Activated CD4-positive, alpha-beta T cell treated with anti-CD3 and anti-CD28 coated beads, Interleukin-2, amount 10 ng/mL, durations not matched to agents 7 days and 5 days (primary cell): ENCODE measurements at places on chromosomes 4 and X.

GRCh38 chr4:2768921-2769336, 12.8 kb upstream of the TNIP2 start:
- no peak for DNase-seq

GRCh38 chrX:12579311-12579710, 211.9 kb upstream of the PRPS2 start:
- no peak for DNase-seq

- no peak for DNase-seq
Observed at GRCh38 chr4:119932277-119932676, 134.4 kb downstream of the MAD2L1 start.

GRCh38 chrX:46386511-46386910, 158.7 kb downstream of the ZNF674 start:
- DNase-seq: no peak

DNA sequence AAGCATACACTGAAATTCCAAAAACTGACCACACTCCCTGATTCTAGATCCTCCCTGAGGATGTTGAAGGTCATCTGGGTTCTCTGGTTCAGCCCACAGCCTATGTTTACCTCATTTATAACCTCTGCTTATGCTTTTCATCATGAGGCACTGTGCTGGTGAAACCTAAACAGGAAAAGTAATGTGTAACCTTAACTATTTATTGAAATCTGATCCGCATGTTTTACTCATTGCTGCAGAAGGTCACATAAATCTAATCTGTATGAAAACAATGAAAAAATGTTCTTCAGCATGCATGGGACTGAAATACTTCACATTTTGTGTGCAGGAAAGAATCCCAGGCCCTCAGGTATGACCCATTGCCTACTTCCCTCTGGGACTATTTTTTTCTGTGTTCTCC, 30.3 kb downstream of the UCHL1 start:
- DNase-seq: no peak

- DNase-seq: no peak
Observed at GRCh38 chr4:138226351-138226750, 15.8 kb downstream of the SLC7A11 start.

DNA sequence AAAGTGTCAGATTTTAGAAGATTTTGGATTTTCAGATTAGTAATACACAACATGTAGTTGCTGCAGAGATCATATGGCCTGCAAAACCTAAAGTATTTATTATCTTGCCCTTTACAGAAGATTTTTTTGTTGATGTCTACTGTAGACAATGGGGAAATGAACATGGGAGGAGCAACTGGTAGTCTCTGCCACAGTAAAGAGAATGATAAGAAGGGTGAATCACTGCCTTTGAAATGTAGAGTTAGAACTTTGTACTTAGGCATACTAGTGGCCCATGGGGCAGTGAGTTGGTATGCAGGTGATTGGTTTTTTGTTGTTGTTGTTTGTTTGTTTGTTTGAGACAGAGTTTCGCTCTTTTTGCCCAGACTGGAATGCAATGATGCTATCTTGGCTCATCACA, 50.1 kb downstream of the GAB1 start:
- no peak for DNase-seq

- no peak for DNase-seq
Observed at GRCh38 chrX:16278927-16279326, 111.6 kb downstream of the MAGEB17 start.

DNA sequence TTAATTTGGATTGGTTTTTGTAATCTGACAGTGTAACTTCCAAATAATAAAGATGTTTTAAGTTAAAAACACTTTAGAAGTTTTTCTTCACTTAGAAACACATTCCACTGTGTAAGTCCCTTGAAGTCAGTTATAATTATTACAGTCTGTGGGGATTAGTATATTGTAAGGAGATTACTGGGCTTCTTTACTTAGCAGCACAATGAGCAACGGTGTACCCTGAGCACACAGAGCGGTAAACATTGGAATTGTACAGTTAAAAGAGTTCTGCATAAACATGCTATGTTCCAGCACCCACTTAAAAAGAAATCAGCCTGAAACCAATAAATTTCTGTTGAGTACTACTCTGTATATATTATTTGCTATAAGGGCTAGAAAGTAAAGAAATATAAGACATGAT, 44.3 kb downstream of the CCSER1 start:
- no peak for DNase-seq

DNA sequence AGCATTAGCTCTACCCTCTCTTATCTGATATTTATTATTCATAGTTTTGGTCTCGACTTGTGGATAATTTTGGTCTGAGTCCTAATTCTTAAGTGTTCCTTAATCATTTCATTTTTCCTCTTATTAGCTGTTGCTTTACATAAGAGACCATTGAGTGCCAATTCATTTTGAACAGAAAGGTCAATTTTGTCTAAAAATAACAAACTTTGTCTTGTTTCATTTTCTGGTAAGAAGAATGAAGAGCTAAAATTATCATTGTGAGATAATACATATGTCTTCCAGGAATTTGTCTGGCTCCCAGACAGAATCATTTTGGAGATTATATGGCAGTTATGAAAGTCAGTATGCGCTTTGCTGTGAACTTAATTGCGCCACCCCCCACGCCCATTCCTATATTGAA, 1471.8 kb downstream of the PCDH7 start:
- DNase-seq: no peak

DNA sequence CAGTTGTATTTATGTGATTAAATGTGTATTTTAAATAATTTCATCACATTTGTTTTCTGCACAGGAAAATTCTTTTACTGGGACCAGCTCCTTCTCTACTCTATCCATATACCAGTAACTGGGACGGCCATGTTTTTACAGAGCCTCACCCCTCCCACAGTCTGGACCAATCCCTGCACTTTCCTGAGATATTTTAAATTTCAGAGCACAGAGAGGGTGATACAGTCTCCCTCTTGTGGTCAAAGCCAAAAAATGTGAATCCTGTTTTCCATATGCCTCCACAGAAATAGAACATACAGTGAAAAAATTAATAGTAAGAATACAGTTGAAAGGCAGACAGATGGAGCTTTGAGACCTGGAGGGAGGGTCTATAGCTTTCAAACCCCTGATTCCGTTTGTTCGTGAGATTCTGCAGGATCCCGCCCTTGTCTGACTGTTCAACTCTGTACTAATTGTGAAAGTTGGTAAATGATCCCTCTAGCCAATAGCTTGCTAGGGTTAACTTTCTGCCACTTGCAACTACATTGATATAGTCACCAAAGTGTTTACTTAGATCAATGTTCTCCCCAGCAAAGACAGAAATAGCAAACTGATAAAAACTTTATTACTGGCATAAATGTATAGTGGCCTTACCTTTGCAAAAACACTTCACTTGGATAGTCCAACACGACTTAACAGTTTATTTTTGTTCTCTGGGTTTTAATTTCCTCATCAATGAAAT, 172.2 kb downstream of the PPARGC1A start:
- no peak for DNase-seq

GRCh38 chrX:43581167-43581566, 74.9 kb upstream of the MAOA start:
- DNase-seq: no peak

GRCh38 chrX:109928596-109929335, 74.1 kb upstream of the TMEM164 start:
- no peak for DNase-seq

GRCh38 chr4:55546506-55546755, 278 bp downstream of the CLOCK start:
- DNase-seq: no peak

GRCh38 chr4:98151145-98151924, 8.1 kb upstream of the STPG2 start:
- no peak for DNase-seq

DNA sequence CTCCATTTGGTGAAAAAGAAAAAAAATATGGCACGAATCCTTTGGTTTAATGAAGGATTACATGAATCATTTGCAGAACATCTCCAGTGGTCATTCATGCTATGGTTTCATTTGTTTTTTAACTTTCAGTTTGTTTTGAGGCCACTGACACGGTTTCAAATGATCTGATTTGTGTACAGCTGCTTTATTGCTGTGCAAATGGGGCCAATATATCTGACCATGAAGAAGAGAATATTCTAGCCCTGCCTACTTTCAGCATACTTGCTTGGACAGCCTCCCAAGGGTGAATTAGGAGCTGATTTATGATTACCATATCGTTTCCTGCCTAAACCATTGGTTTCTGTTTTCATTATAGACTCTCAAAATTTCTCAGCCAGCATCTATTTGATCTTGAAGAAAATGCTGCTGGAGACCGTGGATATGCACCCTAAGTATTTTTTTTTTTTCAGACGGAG, 30.7 kb downstream of the SPARCL1 start:
- no peak for DNase-seq

GRCh38 chrX:124938715-124939114, 381.0 kb upstream of the TEX13C start:
- no peak for DNase-seq

GRCh38 chr4:17066972-17067371, 168.5 kb upstream of the LDB2 start:
- no peak for DNase-seq

DNA sequence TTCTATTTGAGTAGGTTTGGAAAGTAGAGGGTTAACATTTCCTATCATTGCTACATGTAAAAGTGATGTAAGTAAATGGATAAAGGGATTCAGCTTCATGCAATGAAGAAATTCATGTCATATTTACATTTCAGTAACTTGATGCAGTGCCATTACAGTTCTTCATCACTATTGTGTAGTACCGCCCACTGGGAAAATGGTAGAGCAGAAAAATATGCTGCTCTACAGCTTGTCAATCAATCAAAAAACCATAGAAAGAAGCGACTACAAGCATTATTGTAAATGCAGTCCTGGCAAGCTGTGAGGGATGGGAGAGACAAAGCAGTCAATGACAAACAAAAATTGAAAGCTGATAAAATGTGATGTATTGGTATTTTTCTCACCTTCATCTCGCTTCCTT, 1597.9 kb downstream of the RPA4 start:
- DNase-seq: no peak

DNA sequence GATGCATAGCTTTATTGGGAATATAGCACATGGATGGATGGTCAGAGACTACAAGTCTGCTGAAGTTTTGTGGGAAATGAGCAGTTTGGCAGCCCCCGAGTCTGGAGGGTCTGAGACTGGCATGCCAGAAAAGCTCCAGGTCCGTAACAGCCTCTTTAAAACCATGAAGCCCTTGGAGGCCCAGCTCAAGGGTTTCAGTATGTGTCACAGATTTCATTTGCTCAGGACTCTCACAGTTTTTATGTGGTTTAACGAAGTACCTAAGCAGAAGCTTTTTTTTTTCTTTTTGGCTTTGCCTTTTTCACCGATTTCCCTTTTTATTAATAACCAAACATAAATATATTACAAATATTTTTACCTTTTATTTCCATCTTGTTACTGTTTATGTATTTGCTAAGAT, 30.6 kb upstream of the TMEM184C start:
- no peak for DNase-seq

GRCh38 chrX:152405561-152405960, 45.6 kb downstream of the GABRA3 start:
- DNase-seq: no peak

- no peak for DNase-seq
Observed at GRCh38 chr4:168717847-168718246, 221.0 kb downstream of the PALLD start.

DNA sequence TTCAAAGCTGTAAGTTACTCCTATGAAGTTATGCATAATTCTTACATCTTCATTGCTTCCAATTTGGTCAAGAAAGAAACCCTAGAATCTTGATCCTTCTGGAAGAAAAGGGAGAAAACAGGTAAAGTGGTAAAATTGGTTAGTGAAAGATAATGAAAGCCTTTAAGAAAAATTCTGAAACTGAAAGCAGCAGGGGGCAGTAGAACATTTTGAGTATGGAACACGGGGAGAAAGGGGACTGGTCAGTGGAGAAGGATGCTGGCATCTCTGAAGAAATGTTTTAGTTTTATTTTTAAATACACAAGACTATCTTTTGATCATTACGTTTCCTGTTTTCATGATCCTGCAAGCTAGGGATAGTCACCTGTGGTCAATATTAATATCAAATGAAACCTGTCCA, 54.3 kb downstream of the SLIT2 start:
- no peak for DNase-seq

DNA sequence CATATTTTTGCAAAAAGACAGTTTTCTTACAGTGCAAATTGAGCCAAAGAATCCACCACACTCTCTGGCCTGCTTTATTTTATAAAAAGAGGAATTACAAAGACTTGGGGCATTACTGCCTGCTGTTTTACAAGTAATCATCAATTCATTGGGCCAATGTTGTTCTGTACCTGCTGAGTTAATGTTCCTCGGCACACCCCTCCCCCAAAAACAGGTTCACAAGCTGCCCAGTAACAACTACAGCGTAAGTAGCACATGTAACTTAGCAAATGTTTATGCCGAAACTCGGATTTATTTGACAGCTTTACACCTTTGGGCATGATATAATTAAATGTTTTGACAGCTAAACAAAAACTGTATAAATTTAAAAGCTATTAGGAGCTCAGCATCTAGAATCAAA, 214.6 kb upstream of the MAB21L2 start:
- no peak for DNase-seq

DNA sequence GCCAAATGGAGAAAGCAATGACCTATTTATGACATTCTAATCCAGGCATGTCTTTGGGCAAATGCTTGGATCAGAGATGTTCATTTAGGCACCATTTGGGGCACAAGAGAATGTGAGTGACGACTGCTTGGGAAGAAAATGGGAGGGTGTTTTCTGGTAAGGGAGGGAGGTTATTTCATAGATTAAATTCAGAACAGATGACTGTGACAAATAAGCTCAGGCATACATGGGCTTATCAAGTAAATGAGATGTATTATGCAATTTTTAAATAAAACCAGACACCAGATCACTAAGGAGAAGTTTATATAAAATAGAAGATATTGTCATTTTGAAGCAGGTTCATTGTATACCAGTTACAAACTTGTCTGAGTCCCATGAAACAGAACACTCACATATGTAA, 71.4 kb upstream of the UGT8 start:
- no peak for DNase-seq

- DNase-seq: no peak
Observed at GRCh38 chr4:20520901-20521300, 179.4 kb upstream of the PACRGL start.

GRCh38 chr4:103773691-103774231, 54.0 kb upstream of the TACR3 start:
- DNase-seq: no peak

GRCh38 chrX:2676794-2677675, 14.1 kb upstream of the CD99 start:
- DNase-seq: no peak

DNA sequence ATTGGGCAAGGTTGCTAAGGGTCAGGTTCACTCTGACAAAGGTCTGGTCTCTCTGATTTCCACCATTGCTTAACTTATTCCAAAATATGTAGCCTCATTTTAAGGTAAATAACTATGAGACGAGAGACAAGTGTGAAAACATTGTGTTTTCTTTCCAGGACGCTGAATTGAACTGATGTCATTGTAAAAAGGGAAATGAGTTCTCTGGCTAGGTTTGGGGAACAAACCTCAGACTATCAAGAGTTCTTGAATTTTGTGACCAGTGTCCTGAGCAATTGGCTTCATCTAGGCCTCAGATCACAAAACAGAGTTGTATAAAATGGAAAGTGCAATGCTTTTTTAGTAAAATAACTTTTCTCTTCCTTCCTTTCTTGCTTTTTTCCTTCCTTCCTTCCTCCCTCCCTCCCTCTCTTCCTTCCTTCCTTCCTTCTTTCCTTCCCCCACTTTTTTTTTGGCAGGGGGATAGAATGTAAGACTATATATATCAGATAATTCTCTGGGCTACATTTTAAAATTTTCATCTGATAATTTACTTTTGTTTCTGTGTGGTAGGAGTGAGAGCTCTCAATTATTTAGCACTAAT, 30.8 kb upstream of the CXCL8 start:
- no peak for DNase-seq
